ENCODE measurements at places on chromosomes 5 and 9.

DNA sequence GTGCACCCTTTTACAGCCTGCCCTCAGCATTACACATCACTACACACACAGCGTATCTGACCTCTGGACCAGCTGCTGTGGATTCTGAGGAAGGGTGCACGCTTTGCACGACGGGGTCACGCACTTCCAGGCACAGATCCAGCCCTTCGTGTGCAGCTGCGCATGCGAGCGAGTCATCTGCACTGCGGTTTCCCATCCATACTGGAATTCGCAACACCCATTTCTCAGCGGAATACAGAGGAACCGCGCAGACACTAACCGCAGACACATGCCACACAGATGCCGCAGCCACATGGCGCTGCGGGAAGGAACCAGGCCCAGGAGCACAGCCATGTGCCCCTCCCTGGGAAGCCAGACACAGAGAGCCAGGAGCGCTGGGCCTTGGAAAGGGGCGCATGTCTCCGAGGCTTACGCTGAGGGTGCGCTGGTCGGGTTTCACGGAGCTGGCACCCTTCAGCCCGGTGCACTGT is 43.5 kb downstream of the PNPLA7 start:
- no peak for DNase-seq

DNA sequence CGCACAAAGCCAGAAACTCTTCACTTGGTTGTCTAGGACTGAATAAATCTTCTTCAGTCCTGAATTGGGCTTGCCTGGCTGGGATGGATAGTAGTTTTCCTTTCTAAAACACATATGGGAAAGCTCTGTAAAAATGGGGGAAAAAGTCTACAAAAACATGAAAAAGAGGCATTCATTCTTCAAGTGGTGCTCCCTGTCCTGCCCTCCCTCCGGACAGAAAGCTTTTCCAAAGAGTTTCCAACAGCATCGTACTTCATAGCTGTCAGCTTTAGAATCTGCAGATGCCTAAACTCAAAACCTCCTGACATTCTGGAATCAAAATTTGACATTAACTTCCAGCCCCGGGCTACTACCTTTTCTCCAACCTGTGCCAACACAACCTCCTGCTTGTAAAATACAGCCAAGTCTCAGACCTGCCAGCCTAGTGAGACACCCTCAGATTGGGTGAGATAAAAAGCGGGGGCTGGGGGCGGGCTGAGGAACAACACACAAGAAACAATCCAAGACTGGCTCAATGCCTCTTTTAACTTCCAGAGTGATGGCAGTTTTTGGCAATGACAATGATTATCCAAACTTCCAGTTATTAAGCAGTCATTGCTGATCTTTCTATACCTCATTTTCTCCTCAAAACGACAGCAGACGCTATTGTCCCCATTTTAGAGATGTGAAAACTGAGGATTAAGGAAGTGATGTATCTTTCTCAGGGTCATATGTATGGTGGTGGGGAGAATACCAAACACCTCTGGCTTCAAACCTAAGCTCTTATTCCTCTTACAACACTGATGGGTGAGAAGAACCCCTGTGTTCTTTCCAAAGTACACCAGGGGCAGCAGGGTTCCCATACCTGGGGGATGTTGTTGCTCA is 1.3 kb downstream of the TNC start:
- no peak for DNase-seq

- DNase-seq = no peak
Observed at GRCh38 chr9:126915281-126915816, 767 bp downstream of the RALGPS1 start.

- no peak for DNase-seq
Observed at GRCh38 chr9:110440172-110440571, 102.5 kb upstream of the TXNDC8 start.
